Testis (tissue), 5 donors: ENCODE measurements at places on chromosomes 12 and 14. TPM values are rescaled to one million over a fixed set of nuclear protein-coding genes. Genes with fewer than 3 reads are reported as not detected.

The DTX1 gene
- 26.9 TPM for total RNA-seq

DNA sequence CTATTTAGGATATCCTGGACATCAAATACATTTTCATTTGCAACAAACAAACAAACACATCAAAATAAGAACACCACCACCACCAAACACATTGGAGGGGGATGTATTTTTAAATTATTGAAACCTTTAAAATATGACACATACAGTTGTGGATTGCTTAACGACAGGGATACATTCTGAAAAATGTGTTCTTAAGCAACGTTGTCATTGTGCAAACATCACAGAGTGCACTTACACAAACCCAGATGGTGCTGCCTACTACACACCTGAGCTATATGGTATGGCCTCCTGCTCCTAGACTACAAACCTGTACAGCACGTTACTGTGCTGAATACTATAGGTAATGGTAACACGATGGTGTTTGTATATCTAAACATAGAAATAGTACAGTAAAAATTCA is 19.4 kb downstream of the PYGL start:
- no peak overlapping the region for H3K4me3 ChIP-seq
- no peak overlapping the region for H3K27ac ChIP-seq
- DNase-seq: no peak
- H3K27me3 ChIP-seq: no peaks in the 10 kb centered on the region
- H3K36me3 ChIP-seq: no peaks in the 10 kb centered on the region

The MYF6 gene
- total RNA-seq: not detected

DNA sequence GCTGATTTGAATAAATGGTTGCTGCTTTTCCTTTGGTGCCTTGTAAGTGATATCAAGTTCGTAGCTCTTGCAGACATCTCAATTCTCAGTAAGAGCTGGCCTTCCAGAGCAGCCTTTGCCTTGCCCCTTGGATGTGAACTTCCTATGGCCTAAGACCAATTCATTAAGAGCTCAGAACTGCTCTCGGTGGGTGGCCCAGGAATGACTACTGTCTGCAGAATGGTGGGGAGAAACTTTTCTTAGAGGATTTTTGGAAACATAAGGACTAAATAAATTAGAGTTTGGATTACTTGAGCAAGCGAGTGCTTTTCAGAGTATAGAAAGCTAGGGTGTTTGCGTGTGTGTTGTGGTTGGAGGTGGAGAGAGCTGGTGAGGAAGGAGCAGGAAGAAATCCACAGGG is 306.4 kb upstream of the TBX3 start:
- H3K27me3 ChIP-seq: no peaks in the 10 kb centered on the region
- no peak for DNase-seq
- no peaks in the 10 kb centered on the region for H3K36me3 ChIP-seq
- no peak overlapping the region for H3K4me3 ChIP-seq
- no peak overlapping the region for H3K27ac ChIP-seq

GRCh38 chr12:90712671-90713070 is 242.3 kb downstream of the CCER1 start:
- H3K27me3 ChIP-seq: no peaks in the 10 kb centered on the region
- no peaks in the 10 kb centered on the region for H3K36me3 ChIP-seq
- DNase-seq: no peak
- no peak overlapping the region for H3K27ac ChIP-seq
